ENCODE measurements at places on chromosomes 12 and 14.

DNA sequence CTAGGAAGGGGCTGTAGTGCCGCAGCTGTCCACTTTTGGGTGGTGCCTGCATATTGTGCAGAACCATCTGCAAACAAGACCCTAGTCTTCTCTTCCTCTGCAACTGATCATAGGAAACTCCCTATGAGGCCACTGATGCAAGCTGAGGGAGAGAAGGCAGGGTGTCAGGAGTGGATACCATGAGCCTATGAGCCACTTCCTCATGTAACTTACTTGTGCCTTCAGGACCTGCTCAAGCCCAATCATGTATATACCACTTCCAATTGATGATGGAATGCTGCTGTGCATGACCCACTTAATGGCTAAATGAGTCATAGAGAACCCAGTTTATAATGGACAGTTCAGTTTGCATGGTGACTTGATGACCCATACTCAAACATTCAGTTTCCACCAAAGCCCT lies 107.9 kb downstream of the ALG10B start:
- no peak for DNase-seq

DNA sequence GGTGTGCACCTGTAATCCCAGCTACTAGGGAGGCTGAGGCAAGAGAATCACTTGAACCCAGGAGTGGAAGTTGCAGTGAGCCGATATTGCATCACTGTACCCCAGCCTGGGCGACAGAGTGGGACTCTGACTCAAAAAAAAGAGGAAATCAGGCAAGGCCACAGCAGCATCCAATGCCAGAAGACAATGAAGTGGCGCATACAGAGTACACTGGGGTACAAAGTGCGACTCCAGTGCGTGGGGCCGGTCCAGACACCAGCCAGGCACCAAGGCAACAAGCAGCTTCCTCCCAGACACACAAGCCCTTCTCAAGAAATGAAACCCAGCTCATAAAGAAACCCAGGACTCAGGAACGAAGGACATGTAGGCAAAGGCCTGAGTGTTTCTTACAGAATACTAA lies 28.2 kb downstream of the TTC7B start:
- DNase-seq, result no peak

GRCh38 chr14:51924600-51924999 lies 64.2 kb downstream of the GNG2 start:
- no peak for DNase-seq

- DNase-seq, result no peak
These were observed 21.1 kb downstream of the MVK start for GRCh38 chr12:109594556-109595317.

GRCh38 chr14:92511453-92512238 lies 1.9 kb upstream of the RIN3 start:
- no peak for DNase-seq

- no peak for DNase-seq
These were observed 98.1 kb upstream of the TMPO start for GRCh38 chr12:98417266-98417665.

- DNase-seq, result no peak
These were observed 72.0 kb upstream of the PSMA6 start for GRCh38 chr14:35220027-35220676.

GRCh38 chr12:26396402-26396801 lies 201.0 kb downstream of the SSPN start:
- DNase-seq, result no peak

GRCh38 chr14:31207287-31207754 lies 272 bp downstream of the HECTD1 start:
- no peak for DNase-seq

- DNase-seq, result no peak
These were observed 250.2 kb downstream of the GPHN start for GRCh38 chr14:66758031-66758613.

GRCh38 chr12:124150168-124150567 lies 144.7 kb upstream of the RFLNA start:
- DNase-seq, result no peak

- DNase-seq, result no peak
These were observed 35.1 kb upstream of the ACTN1 start for GRCh38 chr14:69013943-69014782.

DNA sequence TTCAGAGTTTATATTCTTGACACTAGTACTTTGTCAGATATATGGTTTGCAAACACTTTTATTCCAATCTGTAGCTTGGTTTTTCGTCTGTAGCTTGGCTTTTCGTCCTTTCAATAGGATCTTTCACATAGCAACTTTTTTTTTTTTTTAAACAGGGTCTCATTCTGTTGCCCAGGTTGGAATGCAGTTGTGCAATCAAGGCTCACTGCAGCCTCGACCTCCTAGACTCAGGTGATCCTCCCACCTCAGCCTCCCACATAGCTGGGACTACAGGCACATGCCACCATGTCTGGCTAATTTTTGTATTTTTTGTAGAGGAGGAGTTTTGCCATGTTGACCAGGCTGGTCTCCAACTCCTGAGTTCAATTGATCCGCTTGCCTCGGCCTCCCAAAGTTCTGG lies 460.4 kb upstream of the SOX5 start:
- no peak for DNase-seq

GRCh38 chr12:49543914-49544815 lies 5.3 kb downstream of the KCNH3 start:
- DNase-seq, result no peak

GRCh38 chr12:52327830-52328500 lies 6.8 kb upstream of the KRT83 start:
- no peak for DNase-seq

DNA sequence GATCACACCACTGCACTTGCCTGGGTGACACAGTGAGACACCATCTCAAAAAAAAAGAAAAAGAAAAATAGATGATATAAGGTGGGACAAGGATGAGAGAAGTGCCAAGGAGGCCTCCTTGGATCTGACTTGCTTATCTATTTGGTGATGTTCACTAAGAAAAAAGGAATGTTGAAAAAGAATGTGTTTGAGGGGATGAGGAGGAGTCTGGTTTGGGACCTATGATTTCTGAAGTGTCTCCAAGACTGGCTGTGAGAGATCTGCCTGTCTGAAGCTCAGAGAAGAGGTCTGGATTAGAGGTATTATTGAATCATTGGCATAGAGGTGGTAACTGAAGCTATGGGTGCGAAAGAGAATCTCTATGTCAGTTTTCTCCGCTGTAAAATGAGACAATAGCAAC lies 42.8 kb downstream of the BCAT1 start:
- no peak for DNase-seq

DNA sequence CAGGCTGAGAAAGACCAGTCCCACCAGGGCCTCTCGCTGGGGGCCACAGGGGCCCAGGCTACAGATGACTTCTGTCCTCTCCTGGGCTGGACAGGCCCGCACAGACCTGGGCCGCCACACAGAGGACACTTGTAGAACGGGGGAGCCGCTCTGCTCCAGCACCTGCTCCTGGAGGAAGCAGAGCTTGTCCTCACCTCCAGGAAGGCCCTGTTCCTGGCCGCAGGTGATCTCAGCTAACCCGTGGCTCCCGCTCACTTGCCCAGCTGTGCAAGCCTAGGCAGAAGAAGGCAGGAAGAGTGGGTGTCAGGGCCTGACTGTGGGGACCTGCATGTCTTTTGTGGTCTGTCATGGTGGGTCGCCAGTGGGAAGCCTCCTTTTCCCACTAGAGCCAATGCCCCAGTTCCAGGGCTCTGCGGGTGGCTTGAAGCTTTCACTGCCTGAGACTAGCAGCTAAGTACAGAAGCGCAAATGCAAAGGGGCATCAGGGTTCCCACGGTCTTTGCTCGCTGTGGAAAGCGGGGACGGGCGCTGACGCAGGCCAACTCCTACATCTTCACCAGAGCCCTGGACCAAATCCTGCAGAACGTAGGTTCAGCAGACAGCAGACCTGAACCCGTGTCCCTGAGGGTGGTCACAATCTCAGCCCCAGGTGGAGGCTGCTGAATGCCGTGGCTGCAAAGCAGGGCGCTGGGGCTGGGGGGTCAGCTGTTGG lies 8.8 kb upstream of the CEP170B start:
- no peak for DNase-seq

- no peak for DNase-seq
These were observed 7.8 kb downstream of the WNT1 start for GRCh38 chr12:48985901-48986300.

- no peak for DNase-seq
These were observed 1.6 kb downstream of the OAS3 start for GRCh38 chr12:112939761-112940381.

GRCh38 chr12:71871116-71871515 lies 31.6 kb downstream of the TBC1D15 start:
- no peak for DNase-seq

DNA sequence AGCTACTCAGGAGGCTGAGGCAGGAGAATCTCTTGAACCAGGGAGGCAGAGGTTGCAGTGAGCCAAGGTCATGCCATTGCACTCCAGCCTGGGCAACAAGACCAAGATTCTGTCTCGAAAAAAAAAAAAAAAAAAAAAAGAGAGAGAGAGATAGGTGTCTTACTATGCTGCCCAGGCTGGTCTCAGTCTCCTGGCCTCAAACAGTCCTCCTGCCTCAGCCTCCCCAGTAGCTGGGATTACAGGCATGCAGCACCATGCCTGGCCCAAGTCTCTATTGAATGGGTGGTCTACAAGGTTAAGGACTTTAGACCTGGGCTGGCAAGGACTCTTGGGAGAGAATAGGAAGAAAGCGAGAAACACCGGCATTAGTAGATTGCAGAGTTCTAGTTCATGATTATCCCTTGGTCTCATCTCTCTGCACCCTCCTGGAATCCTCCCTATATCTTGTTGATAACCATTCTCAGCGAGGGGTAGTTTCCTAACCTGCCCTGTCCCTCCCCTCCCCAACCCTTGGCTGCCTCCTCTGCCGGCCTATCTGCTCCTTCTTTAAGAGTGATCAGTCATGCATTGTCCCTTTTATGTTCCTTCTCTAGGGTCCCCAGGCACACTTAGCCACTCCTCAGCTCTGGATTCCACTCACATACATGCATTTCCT lies 128.1 kb upstream of the MAP1LC3B2 start:
- no peak for DNase-seq

DNA sequence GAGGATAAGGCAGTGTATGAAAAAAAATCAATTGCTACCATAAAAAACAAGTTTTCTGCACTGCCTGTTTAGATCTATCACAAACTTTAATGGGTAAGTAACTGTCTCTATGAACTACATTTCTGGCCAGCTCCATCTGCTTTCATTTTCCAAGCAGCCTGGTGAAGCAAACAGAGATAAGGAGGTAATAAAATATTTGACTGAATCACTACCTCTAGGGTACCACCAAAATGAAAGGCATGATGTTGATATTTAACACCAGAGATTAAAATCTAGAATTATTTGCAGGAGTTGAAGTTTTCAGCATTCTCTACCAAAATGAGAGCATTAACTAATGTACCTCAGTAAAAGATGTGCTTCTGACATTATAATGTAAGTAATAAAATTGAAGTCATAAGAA lies 863.5 kb upstream of the MGAT4C start:
- DNase-seq, result no peak

DNA sequence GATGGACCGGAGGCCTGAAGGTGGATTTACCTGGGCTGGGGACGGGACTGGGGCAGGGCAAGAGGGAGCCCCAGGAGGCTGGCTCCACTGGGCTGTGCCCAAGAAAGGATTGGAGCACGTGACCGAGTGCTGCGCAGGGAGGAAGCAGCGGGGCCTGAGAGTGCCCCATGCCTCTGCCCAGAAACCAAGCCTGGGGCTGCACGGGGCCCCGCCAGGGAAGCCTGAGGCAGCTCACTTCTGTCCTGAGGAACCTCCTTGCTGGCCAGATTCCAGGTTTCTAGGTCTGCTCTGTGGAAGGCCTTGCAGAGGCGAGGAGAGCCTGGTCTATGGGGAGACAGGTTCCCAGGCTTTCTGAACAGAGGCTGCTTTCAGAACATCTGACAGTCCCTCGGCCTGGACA lies 10.4 kb downstream of the NGB start:
- DNase-seq, result no peak

DNA sequence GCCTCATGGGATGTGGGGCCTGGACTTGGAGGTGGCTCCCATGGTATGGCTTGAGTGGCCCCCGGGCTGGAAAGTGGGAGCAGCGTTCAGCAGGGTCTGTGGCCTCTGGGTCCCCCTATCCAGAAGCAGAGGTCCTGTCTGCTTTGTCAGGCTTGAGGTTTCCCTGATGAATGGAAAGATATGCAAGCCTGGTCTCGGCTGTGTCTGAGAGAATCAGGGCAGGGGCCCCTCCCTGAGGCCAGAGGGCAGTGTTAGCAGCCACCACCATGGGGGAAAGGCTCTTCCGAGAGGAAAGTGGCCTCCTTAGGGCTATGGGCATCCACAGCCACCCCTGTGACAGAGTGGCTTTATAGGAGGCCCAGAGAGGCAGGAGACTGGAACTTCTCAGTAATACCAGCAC lies 128.2 kb downstream of the VRK1 start:
- no peak for DNase-seq

DNA sequence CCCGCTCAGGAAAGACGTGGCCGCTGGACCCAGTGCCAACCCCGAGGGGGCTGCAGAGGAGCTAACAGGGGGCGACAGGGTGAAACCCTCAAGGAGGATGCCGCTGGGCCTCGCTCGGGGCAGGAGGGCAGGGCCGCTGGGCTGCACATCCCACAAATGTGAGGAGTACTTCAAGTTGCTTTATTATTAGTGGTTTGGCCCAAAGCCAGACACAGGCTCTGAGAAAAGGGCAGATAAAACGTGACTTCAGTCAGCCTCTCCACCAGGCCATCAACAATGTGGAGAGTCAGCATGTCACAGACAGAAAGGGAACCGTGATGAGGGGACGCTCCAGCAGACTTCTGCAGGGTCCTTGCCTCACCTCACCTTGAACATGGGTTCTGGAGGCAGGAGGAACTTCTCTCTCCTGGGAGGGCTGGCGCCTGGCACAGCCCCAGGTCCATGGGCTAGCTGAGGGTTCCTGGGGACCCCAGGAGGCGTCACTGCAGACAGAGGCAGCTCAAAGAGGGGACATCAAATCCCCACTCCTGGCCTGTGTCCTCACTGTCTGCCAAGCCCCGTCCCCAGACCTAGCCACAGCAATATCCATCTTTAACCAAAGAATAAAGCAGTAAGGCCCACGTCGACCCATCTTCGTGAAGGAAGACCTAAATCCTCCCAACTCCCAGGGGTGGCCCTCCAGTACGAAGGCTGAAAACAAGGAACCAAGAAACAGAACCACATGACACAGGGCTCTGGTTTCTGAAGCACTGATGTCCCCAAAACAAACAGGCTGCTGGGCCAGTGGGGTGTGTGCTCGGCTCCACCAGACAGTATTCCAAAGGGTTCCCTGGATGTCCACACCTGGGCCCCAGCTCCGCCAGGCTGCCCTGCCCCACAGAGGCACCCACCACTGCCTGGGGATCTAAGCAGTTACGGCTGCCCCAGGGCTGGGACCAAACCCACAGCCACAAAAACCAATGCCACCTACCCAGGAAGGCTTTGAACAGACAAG lies 35.1 kb downstream of the CCDC85C start:
- DNase-seq, result no peak

DNA sequence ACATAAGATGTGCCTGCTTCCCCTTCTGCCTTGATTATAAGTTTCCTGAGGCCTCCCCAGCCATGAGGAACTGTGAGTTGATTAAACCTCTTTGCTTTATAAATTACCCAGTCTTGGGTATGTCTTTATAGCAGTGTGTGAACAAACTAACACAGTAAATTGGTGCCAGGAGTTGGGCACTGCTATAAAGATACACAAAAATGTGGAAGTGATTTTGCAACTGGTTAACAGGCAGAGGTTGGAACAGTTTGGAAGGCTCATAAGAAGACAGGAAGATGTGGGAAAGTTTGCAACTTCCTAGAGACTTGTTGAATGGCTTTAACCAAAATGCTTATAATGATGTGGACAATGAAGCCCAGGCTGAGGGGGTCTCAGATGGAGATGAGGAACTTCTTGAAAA lies 264.1 kb downstream of the DACT1 start:
- DNase-seq, result no peak
